Stomach (tissue), 19 donors: ENCODE measurements at places on chromosomes 13 and 19.

GRCh38 chr13:113791226-113791625 is 32.2 kb downstream of the TMEM255B start:
- DNase-seq, result no peak

DNA sequence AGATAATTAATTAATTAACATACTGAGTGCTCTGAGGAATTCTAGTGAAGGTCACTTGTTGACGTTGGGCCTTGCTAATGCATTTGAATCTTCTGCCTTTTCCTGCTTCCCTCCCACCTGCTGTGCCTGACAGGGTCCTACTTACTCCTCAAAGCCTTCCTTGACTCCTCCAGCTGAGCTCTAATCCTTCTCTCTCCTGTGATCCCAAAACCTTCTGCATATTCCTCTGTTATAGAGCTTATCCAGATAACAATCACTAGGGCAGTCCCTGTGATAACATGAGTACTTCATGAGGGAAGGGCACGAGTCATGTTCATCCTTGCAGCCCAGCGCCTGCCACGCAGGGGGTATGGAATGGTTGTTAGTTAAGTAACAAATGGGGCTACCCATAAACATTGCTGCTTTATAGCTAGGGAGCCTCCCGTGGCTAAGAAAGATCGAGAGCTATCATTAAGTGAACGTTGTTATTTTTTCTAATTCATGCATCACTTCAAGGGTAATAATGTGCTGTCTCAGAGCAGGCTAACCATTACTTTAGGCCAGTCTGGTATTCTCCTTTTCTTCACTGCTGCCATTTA is 19.1 kb upstream of the SPATA13 start:
- DNase-seq, result no peak

DNA sequence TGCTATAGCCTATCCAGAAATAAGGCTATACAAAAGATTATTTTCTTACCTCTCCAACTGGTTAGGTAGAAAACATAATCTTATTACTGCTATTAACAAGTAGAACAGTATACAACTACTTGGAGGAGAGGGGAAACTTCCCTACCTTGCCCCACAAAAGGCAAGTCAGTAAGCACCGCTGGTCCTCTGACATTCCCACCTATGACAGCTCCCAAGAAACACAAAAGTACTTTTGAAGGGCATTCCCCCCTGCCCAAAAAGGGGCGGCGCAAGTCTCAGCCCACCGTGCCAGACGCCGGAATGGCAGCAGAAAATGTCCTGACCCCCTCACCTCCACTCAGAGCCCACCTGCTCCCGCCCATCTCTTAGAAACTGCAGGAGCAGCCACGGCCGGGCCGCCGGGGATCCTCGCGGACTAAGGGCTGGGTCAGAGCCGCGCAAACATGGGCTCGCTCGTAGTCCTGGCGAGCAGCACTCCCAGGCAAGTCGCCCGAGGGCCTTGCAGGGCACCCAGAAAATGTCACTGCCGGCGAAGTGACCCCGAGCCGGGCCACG is 437 bp downstream of the SUCLA2 start:
- peak; percentile 27 for DNase-seq

DNA sequence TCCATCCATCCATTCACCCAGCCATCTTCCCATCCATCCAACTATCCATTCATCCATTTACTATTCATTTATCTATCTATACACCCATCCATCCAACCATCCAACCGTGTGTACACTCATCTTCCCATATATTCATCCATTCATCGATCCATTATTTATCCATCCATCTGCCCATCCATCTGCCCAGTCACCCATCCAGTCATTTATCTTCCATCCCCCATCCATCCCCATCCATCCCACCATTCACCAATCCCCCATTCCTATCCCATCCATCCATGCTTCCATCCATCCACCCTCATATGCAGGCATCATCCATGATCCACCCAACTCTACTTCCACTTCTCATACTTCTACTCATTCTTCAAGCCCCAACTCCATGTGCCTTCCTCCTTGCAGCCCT is 14.0 kb upstream of the HOMER3 start:
- DNase-seq, result no peak
